ENCODE measurements at places on chromosomes 5 and 9. TPM values are rescaled to one million over a fixed set of nuclear protein-coding genes. Genes with fewer than 3 reads are reported as not detected.

Gene OR13C9
- not detected for total RNA-seq

GRCh38 chr9:99005651-99006050 is 61.9 kb downstream of the COL15A1 start:
- no peak for DNase-seq

GRCh38 chr5:83510260-83510659 is 38.7 kb downstream of the VCAN start:
- no peak for DNase-seq

Gene SLC6A7
- not detected for total RNA-seq

Gene SOHLH1
- not detected for total RNA-seq

Gene AJM1
- total RNA-seq: 7.1 TPM

Gene GCNT1
- 5.8 TPM for total RNA-seq

GRCh38 chr9:130297371-130297770 is 31.8 kb downstream of the HMCN2 start:
- DNase-seq: no peak

DNA sequence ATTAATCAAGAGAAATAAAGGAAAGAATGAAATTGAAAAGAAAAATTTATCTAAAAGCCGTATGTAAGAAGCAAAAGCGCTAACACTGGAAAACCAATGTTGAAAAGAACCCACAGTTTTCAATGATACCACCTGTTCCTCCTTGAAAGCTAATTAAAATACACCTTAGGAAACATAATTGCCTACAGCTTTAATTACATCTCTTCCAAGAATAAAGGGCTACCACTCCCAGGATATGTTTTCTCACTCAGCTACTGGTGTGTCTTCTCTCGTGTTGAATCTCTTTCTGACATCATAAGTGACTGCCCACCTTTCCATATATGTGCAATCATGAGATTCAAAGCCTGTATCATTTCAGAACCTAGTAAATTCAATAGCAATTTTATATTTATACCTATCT is 880.6 kb upstream of the DMAC1 start:
- DNase-seq: no peak

GRCh38 chr5:129909225-129909624 is 5.0 kb downstream of the CHSY3 start:
- no peak for DNase-seq

DNA sequence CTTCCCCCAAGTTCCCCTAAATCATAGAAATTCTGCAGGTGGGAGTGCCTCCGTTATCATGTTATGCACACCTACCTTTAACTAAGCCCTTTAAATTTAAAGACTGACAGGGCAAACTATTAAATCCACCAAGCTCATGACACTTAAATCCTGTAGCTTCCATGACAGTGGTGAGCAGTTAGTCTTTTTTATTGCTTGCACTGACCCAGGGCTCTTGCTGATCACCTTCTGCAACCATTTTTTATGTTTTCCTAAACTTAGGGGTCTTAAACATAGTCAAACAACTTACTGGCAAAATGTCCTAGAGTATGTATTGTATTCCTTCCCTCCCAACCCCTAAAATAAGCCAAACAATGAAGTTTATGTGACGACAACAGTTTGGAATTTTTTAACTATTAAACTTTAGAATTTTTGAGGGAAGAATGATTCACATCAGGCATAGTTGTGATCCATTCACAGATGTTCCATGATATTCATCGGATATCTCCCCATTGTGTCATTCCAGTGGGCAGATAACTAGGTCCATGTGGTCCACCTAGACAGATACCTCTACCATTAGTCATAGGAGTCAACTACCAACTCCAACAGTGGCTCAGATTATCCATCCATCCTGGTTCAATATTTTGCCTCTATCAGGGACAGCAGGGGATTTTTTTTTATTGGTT is 283.1 kb downstream of the ADAMTS6 start:
- DNase-seq: no peak

Gene MYMK
- total RNA-seq: not detected

DNA sequence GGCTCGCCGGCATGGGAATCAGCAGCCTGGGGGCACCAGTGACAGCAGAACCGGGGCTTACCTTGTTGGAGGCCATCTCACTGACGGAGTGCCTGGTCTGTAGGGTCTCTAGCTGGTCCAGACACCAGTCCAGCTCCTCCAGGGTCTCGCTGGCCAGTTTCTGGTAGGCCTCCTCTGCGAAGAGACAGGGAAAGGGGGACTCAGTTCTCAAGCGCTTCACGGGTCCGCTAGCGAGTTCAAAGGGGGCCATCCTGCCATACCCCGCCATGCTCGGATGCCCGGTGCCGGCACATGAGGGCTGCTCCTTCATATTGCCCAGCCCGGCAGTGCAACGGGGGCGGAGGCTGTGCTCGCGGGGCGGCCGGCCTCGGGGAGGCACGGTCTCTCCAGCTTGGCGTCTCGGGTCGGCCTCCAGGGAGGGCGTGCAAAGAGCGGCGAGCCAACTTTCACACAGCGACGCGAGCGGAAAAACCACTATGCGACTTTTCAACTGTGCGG is 456.0 kb downstream of the RAB3C start:
- no peak for DNase-seq

Gene MARVELD2
- total RNA-seq: 21.6 TPM

Gene CANX
- total RNA-seq: 766 TPM

GRCh38 chr5:128579093-128579492 is 41.0 kb upstream of the FBN2 start:
- no peak for DNase-seq

DNA sequence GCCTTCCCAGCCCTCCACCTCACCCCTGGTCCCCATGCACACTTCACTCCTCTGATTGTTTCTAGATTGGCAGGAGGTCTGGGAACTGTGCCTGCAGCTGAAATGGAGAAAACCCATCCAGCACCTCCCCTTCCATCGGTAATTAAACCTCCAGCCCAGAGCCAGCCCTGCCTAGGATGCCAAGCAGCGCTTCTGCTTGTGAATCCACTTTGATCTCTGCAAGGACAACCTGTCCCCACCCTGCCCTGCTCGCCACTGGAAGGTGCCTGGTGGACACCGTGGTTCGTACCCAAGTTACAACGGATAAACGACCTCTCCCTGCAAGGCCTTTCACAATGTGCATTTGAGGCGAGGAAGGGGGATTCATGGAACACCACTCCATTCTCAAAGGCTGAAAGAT is 50.6 kb downstream of the IRX2 start:
- no peak for DNase-seq

DNA sequence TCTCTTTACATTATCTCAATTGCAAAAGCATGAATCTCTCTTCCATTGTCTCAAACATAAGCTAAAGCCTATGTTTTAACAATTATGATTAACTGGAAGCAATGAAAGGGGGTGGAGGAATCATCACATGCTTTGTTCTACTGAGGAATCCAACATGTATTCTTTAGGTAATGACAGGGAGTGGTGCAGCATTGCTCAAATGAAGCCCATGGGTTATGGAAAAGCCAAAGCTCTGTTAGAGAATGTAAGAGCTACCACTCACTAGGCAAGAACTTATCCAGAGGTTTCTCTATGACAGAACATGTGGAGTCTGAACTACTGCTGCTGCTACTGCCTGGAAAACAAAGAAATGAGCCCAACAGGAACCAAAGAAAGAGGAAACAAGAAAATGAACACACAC is 28.7 kb downstream of the KIF3A start:
- DNase-seq: no peak

Gene CTXN3
- not detected for total RNA-seq

- DNase-seq: no peak
Measured at GRCh38 chr5:12147513-12147912, 243.3 kb upstream of the CTNND2 start.

- DNase-seq: no peak
Measured at GRCh38 chr9:134403682-134404301, 77.5 kb downstream of the RXRA start.

- peak; percentile 68 for DNase-seq
Measured at GRCh38 chr5:173302546-173303155, 25.6 kb downstream of the STC2 start.

Gene ROR2
- 15.7 TPM for total RNA-seq

DNA sequence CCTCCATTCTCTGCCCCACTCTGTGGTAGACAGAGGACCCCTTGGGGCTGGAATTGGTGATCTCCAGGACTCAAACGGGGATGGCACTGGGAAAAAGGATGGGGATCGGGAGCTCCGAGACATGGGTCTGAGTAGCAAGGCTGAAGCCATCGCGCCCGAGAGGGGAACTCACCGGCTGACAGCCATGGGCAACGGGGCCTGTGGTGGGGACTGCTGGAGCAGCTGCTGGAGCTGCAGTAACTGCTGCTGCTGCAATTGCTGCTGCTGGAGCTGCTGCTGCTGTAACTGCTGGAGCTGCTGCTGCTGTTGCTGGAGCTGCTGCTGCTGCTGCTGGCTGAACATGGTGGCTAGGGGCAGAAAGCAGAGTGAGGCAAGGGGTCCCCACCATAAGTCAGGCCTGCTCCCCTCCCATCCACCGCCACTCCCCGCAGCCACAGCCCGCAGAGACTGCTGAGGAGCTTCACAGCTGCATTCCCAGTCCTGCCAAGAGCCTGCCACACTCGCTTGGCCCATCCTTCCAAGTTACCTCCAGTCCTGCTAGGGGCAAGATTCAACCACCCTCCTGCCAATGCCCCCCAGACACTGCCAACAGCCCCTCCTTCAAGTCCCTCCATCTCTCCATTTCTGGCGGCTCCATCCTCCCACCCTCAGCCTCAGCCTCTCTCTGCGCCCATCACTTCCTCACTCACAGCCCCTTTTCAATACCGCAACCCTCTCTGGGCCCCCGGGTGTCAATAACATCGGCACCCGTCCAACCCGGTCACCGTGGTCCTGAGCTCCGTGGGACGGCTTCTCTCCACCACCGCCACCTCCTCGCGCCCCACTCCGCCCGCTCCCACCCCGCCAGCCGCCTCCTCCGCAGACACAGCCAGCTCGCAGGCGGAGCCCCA is 611 bp downstream of the CIZ1 start:
- DNase-seq: no peak

DNA sequence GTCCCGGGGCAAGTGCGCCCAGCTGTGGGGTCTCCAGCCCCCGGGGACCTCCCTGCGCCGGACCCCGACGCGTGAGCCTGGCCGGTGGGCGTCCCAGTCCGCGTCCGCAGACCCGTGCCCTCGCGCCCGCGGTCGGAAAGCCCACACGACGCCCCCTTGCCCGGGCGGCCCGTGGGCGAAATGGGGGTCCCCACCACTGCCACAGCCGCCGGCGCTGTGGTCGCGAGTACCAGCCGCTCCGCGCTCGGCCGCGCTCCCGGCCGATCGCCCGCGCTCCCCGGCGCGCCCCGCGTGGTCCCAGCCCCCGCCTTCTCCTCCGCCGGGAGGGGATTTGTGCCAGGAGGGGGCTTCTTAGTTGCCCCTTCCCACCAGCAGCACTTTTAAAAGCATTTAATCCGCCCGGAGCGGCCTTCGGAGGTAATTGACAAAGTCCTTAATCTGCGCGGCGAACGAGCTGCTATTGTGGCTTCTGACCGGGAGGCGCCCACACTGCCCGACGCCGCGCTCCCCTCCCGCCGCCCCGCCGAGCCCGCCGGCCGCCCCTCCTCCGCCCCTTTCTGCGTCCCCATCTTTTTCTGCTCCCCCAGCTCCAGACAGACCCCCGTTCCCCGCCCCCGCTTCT is 469 bp upstream of the FIBCD1 start:
- no peak for DNase-seq

DNA sequence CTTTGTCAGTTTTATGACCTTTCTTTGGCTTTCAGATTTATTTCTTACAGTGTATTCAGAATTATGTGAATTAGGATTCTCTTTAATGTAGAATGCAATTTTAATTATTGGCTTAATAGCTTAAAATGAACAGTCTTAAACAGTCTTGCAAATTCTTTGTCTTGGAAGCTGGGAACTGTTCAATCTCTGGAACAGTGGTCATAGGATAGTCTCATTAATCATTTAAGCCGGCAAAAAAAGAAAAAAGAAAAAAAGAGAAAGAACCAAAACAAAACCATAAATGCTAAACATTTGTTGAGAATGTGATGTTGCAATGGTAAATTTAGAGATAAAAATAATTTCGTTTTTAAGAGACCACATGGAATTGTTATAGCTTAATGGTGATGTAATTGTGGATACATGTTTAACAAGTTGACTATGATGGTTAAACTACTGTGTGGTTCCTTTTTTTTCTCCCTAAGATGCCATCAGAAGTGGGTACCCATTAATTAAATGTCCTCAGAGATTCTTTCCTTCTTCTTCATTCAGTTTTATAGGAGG is 61.6 kb downstream of the NNT start:
- no peak for DNase-seq

DNA sequence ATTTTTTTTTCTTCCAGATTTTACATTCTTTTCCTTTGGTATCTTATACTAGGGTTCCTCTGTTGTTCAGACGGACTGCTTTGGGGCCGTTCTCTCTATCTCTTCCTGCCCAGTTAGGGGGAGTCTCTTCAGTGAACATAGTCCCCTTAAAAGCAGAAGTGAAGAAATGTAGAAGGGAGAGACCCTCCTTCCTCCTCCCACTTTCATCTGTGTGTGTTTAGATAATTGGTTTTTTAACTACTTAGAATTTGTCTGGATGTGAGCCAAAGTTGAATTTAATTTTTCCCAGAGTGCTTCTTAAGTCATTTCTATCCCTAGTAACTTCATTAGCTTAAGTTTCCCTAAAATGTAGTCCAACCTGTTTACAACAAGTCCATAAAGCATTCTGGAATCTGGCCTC is 167.5 kb downstream of the HACD4 start:
- no peak for DNase-seq

DNA sequence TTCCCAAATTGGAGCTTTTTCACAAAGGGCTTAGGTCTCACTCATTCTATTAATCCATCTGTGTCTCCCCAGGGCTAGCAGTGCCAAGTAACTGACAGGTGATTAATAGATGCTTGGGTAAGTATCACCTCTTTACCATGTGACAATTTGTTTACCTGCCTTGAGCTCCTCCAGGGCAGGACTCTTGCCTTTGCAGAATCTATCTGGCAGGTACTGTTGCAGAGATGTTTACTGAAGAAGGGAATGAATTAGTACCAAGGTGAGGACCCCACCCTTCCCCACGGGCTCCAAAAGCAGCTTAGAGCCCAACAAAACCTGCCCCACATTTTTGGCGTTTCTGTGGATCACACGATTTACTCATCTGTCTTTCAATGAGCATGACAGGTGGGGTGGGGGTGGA is 698 bp upstream of the TGFBI start:
- DNase-seq: no peak

- no peak for DNase-seq
Measured at GRCh38 chr5:56791396-56791795, 24.0 kb upstream of the MAP3K1 start.

Gene RNF44
- 58.4 TPM for total RNA-seq

DNA sequence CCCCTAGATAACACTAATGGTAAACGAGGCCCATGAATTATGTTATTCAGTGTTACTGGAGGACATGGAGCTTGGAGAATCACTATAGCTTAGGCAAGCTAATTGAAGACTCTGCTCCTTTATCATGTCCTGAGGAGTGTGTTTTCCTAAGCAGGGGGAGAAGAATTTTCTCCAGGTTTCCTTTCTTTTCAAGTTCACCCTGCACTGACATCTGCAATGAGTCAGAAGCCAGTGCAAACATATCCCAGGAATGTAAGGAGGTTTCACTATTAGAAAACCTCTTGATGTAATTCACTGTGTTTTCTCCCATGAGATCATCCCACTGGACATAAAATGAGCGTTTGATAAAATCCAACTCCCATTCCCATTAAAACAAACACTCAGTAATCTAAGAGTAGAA is 75.6 kb downstream of the DMRT2 start:
- no peak for DNase-seq

Gene PRR16
- 0.42 TPM for total RNA-seq

GRCh38 chr9:96510258-96510657 is 60.3 kb downstream of the HABP4 start:
- no peak for DNase-seq
